ENCODE measurements at places on chromosomes 12 and 14. TPM values are rescaled to one million over a fixed set of nuclear protein-coding genes. Genes with fewer than 3 reads are reported as not detected.

GRCh38 chr12:66620026-66620425 is 58.9 kb downstream of the GRIP1 start:
- no peak for DNase-seq
- no peaks in the 10 kb centered on the region for H3K4me1 ChIP-seq
- H3K4me3 ChIP-seq = no peak overlapping the region
- no peak overlapping the region for H3K27ac ChIP-seq

The GALNT9 gene
- 0.04 TPM for total RNA-seq

DNA sequence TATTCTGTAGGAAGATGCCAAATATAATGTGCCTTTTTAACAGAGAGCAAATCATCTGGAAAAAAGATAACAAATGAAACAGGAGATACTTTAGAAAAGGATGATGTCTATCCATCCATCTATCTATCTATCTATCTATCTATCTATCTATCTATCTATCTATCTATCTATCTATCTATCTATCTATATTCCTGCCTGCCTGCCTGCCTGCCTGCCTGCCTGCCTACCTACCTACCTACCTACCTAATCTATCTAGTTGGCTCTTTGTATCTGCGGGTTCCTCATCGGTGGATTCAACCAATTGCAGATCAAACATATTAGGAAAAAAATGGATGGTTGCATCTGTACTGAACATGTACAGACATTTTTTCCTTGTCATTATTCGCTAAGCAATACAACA is 11.0 kb downstream of the PTPRB start:
- no peaks in the 10 kb centered on the region for H3K4me1 ChIP-seq
- H3K27me3 ChIP-seq = no peaks in the 10 kb centered on the region
- no peaks in the 10 kb centered on the region for H3K36me3 ChIP-seq
- H3K4me3 ChIP-seq = no peak overlapping the region
- no peak overlapping the region for H3K27ac ChIP-seq
- DNase-seq = no peak

GRCh38 chr14:79134361-79134760 is 964.2 kb downstream of the NRXN3 start:
- DNase-seq = no peak
- H3K4me3 ChIP-seq = no peak overlapping the region
- H3K27me3 ChIP-seq = no peaks in the 10 kb centered on the region
- no peaks in the 10 kb centered on the region for H3K4me1 ChIP-seq
- H3K27ac ChIP-seq = no peak overlapping the region

DNA sequence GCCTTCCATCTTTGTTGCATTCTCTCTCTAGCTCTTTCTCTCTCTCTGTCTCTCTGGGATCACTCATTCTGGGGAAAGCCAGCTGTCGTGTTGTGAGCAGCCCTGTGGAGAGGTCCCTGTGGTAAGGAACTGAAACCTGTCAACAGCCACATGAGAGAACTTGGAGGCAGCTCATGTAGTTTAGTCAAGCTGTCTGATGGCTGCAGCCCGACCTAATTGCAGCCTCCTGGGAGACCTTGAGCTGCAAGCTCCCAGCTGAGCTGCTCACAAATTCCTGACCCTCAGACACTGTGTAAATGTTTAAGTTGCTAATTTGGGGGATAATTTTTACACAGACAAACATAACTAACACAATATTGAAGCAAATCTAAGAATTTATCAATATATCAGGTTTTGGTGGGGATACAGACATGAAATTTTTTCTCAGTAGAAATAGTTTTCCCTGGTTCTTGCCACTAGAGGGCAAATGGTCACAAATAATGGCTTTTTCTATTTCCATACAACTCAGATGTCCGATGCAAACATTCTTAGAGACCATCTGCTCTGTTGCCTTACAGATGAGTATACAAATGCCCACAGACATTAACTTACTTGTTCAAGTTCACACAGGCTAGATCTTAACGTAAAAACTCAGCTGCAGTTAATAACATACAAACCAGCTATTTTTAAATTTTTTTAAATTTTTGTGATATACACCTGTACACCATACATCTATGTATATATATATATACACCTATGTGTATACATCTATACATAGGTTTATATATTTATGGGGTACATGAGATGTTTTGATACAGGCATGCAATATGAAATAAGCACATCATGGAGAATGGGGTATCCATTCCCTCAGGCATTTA is 15.5 kb upstream of the KRR1 start:
- no peak overlapping the region for H3K4me3 ChIP-seq
- no peaks in the 10 kb centered on the region for H3K36me3 ChIP-seq
- H3K4me1 ChIP-seq = peaks cover 5% of the 10 kb centered on the region

DNA sequence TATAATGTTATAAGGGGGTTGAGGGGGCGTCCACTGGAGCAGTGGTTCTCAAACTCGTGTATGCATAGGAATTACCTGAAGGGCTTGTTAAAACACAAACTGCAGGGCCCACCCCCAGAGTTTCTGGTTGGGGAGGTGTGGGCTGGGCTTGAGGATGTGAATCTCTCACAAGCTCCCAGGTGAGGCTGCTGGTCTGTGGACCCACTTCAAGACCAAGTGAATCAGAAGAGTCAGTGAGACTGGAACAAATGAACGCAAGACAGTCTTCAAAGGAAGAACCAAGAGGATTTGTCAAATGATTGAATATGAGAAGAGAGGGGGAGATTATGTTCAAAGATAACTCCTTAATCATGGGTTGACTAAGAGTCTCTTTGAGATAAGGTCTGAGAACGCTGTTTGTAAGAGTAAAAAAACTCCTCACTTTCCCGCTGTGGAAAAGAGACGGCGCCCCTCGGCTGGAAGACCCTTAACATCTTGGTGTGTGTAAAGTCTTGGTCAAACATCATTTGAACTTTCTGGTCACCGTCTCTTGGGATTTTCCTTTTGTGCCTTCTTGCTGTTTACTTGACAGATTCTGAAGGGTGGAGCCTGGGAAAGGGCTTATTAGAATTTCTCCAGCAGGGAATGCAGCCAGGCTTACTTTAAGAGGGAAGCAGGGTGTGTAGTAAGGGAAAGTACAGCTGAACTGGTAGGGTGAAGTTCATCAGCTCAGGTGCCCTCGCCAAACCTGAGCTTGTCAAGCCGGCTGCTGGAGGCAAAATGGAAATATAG is 5.3 kb upstream of the FOXN3 start:
- H3K27me3 ChIP-seq = no peaks in the 10 kb centered on the region
- peaks cover 56% of the 10 kb centered on the region for H3K4me1 ChIP-seq
- no peak overlapping the region for H3K27ac ChIP-seq
- H3K36me3 ChIP-seq = no peaks in the 10 kb centered on the region

- DNase-seq = no peak
- H3K36me3 ChIP-seq = no peaks in the 10 kb centered on the region
- no peaks in the 10 kb centered on the region for H3K27me3 ChIP-seq
- no peak overlapping the region for H3K27ac ChIP-seq
- H3K4me3 ChIP-seq = no peak overlapping the region
- H3K4me1 ChIP-seq = no peaks in the 10 kb centered on the region
Measured at GRCh38 chr12:90989686-90990111, 15.1 kb downstream of the EPYC start.

DNA sequence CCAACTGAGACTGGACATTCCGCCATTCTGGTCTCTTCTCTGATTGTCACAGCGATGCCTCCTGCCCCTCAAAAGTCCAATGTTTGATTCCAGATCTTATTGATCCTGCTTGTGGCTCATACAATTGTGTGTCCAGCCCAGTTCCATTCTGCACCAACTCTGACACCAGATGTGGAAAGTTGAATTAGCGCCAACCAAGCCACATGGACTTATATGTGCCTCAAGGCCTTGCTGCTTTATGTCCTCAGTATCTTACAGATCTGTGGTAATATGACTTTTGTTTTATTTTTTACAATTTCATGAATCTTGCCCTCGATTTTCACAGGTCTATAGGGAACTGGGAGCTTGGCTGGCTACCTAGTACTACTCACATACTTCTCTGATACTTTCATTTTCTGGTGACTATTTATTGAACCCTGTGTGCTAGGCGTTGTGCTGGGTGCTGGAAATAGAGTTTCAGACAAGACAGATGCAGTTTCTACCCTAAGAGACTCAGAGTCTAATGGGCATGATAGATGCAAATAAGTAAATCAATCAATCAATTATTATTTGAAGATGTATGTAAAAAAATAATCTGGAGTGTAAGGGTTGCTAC is 472.0 kb downstream of the TMTC2 start:
- no peak overlapping the region for H3K4me3 ChIP-seq
- no peaks in the 10 kb centered on the region for H3K36me3 ChIP-seq
- DNase-seq = no peak
- H3K27me3 ChIP-seq = no peaks in the 10 kb centered on the region
- no peak overlapping the region for H3K27ac ChIP-seq

The NPFF gene
- total RNA-seq = 0.51 TPM

- no peak overlapping the region for H3K27ac ChIP-seq
- peaks cover 50% of the 10 kb centered on the region for H3K27me3 ChIP-seq
- no peak for DNase-seq
- no peaks in the 10 kb centered on the region for H3K4me1 ChIP-seq
Measured at GRCh38 chr12:26196421-26196716, 996 bp downstream of the SSPN start.

The CLEC2A gene
- total RNA-seq = not detected

The CPNE6 gene
- not detected for total RNA-seq

Measured in HepG2 (cell line).